ENCODE measurements at places on chromosomes 7 and 10.

DNA sequence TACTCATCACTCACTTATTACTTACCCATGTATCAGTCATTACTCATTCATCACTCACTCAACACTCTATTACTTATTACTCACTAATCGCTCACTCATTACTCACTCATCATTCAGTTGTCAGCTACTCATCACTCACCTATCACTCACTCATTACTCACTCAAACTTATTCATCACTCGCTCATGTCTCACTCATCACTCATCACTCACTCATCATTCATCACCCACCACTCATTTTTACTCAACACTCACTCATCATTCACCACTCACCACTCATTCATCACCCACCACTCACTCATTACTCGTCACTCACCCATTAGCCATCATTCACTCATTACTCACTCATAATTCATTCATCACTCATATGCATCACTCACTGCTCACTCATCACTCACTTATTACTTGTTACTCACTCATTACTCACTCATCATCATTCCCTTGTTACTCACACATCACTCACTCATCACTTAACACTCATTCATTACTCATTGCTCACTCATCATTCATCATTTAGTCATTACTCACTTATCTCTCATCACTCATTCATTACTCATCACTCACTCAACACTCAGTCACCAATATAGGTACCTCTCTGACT lies 237.9 kb downstream of the ADARB2 start:
- DNase-seq: no peak

DNA sequence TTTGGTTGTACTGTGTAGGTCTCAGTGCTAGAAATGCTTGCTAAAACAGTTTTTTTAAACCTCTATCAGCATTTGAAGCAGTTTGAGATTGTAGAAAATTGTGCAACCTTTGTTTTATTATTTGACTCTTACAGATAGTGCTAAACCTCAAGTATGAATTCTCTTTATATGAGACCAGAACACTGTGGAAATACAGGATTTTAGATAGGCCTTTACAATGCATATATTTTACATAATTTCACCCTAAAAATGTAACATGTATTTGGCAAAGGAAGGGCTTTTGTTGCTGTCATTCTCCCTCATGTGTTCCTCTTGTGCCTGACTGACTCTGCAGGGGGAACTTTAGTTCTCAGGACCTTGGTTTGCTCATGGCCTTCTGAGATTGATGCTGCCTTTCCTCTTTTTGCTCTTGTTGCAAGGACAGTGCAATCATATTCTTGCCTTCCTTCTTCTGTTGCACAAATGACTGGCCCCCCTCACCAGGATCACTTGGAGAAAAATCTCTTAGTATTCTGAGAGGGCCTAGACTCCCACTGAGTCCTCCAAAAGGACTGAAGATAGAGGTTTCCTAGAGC lies 188.7 kb downstream of the PPP1R9A start:
- no peak for DNase-seq

DNA sequence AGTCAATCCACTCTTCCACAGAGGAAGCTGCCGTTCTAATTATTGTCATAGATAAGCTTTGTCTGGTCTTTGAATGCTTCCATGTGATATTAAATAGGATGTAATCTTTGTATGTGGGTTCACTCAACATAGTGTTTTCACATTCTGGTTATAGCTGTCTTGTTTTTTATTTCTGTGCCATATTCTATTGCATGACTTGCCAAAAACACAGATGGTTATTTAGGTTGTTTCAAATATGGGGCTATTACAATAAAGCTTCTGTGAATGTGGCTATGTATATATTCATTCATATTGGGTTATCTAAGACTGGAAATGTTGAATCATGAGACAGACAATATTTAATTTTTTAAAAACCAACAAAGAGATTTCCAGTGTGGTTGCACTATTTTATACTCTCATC lies 1109.3 kb upstream of the LRRTM3 start:
- DNase-seq: no peak

DNA sequence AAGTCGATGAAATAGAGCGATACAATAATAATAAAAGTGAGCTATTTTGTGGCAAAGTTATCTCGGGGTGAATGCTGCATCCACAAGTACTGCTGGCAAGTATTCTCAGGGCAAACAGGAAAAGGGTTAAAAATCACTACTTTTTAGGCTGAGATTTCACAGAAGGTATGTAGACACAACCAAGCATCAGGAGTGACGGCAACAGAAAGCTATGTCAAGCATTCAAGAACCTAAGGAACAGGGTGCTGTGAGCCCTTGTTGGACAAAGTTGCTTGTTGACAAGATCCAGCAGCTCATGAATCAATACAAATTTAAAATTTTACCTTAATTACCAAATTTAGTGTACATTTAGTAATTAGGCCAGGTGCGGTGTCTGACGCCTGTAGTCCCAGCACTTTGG lies 41.2 kb upstream of the C1QL3 start:
- DNase-seq: no peak

GRCh38 chr7:22571766-22572165 lies 71.8 kb upstream of the STEAP1B start:
- DNase-seq: no peak

- no peak for DNase-seq
These were observed 33.2 kb downstream of the HIF1AN start for GRCh38 chr10:100568912-100569311.

GRCh38 chr10:121409466-121410104 lies 188.7 kb downstream of the FGFR2 start:
- DNase-seq: no peak

- DNase-seq: no peak
These were observed 173.1 kb downstream of the PTPRN2 start for GRCh38 chr7:158414486-158414961.

- no peak for DNase-seq
These were observed 203.9 kb upstream of the VSTM2A start for GRCh38 chr7:54338319-54338718.

GRCh38 chr7:128151635-128152034 lies 89.4 kb upstream of the LEP start:
- DNase-seq: no peak

GRCh38 chr7:3607847-3608246 lies 306.8 kb downstream of the SDK1 start:
- DNase-seq: no peak

DNA sequence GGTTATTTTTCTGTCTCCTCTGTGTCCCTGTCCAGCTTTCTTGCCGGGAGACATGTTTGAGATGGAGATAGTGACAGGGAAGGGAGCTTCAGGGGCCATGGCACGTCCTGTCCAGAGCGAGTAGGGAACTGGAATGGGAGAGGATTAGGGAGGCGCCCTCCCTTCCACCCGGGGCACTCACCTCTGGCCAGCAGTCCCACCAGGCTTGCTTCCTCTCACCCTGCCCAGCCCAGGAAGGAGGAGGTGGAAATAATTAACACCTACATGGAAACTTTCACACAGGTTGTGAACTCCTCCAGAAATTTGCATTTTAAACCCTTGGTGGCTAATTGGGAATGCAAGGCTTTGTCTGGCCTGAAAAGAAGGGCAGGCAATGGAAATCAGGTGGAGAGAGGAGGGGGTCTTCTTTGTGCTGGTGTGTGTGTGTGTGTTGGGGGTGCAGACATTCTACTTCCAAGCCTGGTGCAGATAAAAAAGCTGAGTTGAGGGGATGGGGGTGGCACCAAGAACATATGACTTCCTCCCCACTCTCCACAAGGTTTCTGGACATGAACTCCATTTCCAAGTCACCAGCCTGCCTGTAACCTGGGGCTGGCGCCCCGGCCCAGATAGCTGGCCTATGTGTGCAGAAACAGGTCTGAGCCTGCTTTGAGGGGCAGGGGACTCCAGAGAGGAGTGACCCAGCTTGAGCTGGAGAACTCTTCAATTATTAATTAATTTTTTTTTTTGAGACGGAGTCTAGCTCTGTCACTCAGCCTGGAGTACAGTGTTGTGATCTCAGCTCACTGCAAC lies 199.4 kb downstream of the CYP26A1 start:
- no peak for DNase-seq

DNA sequence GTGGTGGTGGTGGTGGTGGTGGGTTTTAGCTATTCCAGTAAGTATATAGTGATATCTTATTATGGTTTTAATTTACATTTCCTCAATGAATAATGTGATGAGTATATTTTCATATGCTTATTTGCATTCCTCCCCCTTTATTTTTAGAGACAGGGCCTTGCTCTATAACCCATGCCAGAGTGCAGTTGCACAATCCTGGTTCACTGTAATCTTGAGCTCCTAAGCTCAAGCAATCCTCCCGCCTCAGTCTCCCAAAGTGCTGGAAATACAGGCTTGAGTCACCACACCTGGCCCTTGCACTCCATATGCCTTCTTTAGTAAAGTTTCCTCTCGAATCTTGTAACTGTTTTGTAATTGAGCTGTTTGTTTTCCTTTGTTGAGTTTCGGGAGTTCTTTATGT lies 577.7 kb upstream of the AUTS2 start:
- no peak for DNase-seq

Data from AG09309 (cell line).